ENCODE measurements at places on chromosomes 2 and 18.

DNA sequence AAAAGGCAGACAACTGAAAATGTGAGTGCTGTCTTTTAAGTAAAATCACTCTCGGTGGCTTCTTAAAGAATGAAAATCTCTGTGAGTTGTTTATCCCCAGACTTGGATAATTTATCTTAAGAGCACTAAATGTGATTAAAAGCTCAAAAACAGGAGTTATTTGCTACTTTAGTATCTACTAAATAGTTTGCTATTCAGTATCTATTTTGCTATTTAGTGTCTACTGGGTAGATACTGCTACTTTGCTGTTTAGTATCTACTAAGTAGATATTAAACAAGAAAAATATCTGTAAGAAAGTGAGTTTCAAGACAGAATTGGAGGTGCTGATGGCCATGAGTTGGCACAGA, 1.4 kb upstream of the KCNG3 start:
- DNase-seq = no peak

DNA sequence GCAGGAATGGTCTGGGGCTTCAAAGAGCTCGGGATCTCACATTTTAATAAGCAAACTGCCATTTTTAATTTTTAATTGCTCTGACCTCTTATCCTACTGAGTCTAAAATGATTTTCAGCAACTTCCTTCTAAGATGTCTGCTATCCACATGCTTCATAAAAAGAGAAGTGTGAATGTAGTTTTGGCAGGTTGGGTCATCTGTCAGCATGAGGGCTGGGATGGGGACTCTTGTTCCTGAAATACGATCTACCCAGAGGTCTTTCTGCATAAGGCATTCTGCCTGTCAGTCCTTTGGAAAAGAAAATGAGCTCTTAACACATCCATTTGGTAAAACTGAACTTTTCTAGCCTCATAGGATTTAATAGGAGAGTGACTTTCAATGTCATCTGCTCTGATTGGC, 252.8 kb upstream of the APCDD1 start:
- no peak for DNase-seq

- no peak for DNase-seq
These were observed 166.0 kb upstream of the PIK3C3 start for GRCh38 chr18:41789001-41789400.

GRCh38 chr18:79987566-79987965, 797 bp downstream of the TXNL4A start:
- DNase-seq = no peak

- DNase-seq = no peak
These were observed 700.9 kb upstream of the SYT4 start for GRCh38 chr18:43978174-43978573.

DNA sequence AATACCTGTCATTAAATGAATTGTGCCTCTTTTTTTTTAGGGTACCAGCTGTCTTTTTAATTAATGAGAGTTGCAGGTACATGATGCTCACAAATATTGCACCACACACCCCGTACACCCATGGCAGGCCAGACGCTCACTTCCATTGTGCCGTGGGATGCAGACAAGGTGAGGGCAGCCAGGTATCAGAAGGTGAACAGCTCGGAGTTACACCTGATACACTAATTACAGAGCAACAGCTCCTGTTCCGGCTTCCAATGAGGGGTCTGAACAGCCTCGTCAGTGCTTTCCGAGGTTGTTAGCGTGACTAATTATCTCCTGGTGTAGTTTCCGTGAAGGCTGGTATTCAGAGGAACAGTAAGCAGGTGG, 442.8 kb downstream of the ZNF516 start:
- no peak for DNase-seq

DNA sequence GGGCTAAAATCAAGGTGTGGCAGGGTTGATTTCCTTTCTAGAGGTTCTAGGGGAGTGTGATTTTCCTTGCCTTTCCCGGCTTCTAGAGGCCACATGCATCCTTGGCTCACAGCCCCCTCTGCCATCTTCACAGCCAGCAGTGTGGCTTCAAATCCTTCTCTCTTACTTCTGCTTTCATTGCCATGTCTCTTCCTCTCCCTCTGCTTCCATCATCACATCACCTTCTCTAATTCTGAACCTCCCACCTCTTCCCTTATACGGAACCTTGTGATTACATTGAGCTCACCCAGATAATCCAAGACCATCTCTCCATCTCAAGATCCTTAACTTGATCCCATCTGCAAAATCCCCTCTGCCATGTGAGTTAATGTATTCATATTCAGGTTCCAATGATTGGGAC, 56.2 kb upstream of the RMDN2 start:
- no peak for DNase-seq

DNA sequence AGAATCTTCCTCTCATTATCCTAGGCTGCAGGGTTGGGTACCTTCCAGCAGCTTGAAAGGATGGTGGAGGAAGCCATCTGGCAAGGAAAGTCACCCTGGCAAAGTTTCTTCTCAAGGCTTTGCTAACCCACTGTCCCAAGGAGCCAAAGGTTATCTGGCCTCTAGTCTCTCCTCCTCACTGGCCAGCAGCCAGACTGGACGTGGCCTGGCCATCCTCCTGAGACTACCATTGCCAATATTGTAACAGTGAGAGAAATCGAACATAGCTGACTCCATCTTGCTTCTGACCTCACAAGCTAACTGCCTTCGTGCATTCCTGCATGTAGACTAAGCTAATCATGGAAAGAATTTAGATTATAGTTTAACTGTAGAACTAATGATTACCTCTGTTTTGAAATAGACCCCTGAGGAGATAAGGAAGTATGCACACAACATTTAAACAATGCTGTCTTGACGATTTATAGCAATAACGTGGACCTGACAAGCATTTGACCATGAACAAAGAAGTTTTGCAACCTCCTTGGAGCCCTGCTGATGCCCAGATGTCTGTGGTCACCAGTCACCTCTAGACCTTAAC, 7.8 kb upstream of the ANXA4 start:
- DNase-seq = no peak

- DNase-seq = no peak
These were observed 57.9 kb upstream of the MSH2 start for GRCh38 chr2:47344890-47345589.

GRCh38 chr2:172555522-172556283, at the start of gene PDK1:
PDK1 (plus strand) TSS chr2:172556090; CDS start chr2:172556151, 61 bp downstream.
- DNase-seq = peak; percentile 94

DNA sequence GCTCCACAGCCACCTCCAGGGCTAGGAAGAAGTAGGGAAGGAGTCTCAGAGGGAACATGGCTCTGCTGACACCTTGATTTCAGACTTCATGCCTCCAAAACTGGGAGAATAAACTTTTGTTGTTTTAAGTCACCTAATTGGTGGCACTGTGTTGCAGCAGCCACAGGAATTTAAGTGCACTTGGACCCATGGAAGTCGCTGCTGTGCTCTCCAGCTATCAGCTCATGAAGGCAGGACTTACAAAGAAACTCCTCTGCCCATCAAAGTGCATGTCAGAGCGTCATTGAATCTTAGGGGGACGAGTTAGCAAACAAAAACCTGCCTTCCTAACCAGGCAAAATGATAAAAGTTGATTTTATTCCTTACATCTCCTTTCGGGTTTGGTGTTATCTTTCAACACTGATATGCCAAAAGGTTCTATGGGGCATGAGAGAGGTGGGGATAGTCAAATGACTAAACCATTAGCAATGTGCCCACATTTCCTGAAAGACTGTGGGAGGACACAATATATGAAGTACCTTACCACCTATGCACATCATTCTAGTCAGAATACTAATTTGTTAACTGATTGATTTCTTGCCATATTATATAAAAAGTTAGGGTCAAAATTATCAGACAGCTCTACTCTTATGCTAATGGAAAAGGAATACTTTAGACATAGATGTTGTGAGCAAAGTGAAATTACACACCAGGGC, 235.8 kb upstream of the TNP1 start:
- DNase-seq = no peak

DNA sequence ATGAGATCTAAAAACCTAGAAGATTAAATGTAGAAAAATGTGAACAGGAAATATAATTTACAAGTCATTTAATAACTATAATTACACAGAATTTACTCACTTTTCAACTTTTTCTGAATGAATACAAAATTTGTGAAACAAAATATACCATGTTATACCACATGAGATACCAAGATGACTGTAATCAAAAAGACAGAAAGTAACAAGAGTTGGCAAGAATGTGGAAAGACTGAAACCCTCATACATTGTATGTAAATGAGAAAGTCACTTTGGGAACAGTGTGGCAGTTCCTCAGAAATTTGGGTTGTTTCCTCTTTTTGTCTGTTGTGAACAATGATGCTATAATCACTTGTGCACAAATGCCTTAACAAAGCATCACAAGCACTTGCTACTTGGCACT, 145.4 kb upstream of the ZNF804A start:
- no peak for DNase-seq

GRCh38 chr2:240234503-240234951, 94.1 kb upstream of the OTOS start:
- DNase-seq = no peak

- no peak for DNase-seq
These were observed 284.1 kb downstream of the IRS1 start for GRCh38 chr2:226515344-226516055.

DNA sequence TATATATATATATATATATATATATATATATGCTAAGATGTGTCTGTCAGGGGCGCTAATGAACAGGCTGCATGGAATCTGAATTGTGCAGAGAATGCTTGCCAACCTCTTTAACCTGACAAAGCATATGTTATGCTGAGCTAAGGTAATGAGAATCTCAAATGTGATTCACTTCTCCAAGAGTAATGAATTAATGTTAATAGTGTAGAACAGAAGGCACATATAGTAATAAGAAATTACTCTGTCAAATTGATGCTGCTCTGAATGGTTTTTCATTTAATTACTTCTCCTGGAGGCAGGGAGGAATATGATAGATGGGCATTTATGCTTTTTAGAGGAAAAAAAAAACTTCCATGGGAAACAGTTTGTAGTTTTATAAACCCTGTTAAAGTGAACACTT, 35.4 kb downstream of the COX7A2L start:
- no peak for DNase-seq

- DNase-seq = no peak
These were observed 160.3 kb upstream of the VRK2 start for GRCh38 chr2:57886161-57886786.

DNA sequence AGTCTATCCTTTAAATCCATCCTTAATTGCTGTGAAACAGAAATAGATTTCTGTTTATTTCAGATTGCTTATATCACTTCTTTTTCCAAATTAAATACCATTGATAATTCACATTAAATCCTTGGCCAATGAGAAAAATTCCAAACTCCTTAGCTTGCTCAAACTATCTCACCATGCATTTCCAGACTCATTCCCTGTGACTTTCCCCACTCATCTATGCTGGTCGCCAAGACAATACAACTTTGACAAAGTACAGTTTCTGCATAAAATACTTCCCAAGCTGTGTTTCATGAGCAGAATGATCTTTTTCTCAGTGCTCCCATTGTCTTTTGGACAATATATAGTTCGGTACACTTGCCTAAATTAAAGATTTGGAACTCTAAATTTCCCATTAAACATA, 575.6 kb downstream of the CPS1 start:
- no peak for DNase-seq

- DNase-seq = no peak
These were observed 143.5 kb upstream of the MMADHC start for GRCh38 chr2:149731079-149731478.

DNA sequence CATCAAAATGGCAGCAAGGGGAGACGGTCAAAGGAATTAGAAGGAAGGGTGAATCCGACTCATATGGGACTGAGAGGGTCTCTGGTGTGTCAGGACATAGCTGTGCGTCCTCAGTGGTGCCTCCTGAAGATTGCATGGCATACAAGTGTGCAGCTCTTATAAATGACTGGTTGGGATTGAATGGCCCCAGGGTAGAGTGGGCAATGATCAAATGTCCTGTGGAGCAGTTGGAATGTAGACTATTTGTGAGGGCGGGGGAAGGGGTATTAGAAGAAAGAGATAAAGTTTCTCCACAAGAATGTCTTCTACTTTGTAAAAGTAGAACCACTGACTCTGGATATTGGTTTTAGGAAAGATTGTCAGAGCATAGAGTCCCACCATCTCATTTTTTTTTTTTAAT, 24.6 kb downstream of the CTLA4 start:
- no peak for DNase-seq

DNA sequence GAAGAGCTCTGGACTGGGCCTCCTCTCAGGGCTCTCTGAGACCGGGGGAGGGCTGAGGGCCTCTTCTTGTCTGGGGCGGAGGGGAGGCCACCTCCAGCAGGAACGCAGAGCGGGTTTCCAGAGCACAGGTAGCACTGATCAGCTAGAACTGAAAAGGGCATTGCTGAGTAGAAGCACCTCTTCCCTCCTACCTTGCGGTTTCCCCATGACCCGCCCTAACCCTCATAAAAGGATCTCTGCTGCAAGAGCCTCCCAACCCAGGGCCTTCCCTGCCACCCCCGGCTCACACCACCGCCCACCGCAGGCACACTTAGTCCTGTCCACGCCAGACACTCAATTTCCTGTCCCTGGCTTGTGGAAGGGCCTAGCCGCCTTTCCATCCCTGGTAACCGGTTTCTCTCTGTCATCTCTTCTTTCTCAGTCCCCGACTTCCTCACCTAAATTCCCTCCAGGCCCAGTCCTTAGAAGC, 966 bp downstream of the ADCY3 start:
- peak; percentile 76 for DNase-seq

DNA sequence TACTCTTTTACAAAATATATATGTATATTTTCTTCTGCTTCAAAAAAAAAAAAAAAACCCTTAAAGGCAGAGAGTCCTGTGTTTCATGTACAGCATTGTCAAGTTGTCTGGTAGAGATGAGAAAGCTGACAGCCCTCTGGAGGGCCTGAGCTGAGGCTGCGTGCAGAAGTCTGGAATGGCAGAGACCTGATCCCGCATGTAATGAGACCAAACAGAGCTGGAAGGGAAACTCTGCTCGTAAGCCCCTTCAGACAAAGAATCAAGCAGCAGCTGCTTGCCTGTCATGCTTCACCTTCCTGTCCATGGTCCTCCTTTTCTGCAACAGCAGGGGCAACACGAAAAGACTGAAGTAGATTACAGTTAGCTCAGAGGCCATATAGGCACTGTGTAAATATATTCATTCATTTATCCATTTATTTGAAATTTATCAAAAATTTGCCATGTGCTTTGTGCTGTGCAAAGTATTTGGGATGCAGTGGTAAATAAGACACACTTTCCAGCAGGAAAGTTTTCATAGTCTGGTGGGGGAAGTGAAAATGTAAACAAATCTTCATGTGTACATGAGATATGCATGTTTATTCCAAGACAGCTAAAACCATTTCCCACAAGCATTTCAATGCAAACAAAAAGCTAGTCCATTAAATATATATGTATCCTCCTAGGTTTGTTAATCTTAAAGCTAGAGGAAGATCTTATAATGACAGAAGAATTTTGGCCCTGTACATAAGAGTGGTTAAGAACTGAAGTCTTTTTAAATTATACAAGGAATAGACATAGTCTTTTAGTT, 912.7 kb downstream of the CPS1 start:
- DNase-seq = no peak

- DNase-seq = no peak
These were observed 488.6 kb downstream of the BCL11A start for GRCh38 chr2:60064687-60065389.
